Sigmoid colon (tissue), 7 donors: ENCODE measurements at places on chromosomes 4 and X.

DNA sequence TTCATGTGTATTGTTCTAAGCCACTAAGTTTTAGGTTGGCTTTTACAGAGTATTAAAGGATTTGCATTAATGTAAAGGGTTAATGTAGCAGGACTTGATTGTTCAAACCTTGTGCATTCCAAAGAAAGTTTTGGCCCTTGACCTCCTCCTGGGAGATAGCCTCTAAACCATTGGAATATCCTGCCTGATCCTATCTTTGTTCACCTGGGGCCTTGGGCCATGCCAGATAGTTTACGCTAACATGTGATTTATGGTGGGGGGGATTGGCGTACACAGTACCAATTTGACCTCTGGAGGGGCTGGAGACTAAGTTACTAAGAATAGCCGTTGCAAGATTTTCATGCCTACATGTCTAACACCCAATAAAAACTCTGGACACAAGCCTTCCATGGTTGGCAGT lies 1002.7 kb upstream of the PABPC4L start:
- DNase-seq: no peak
- no peaks in the 10 kb centered on the region for H3K4me1 ChIP-seq
- H3K36me3 ChIP-seq: no peaks in the 10 kb centered on the region
- H3K27ac ChIP-seq: no peak overlapping the region

- H3K36me3 ChIP-seq: no peaks in the 10 kb centered on the region
- no peak overlapping the region for H3K27ac ChIP-seq
- no peaks in the 10 kb centered on the region for H3K4me1 ChIP-seq
- no peak for DNase-seq
These were observed 24.8 kb downstream of the CPE start for GRCh38 chr4:165403637-165404036.

GRCh38 chr4:139022835-139023234 lies 7.3 kb downstream of the NOCT start:
- no peak overlapping the region for H3K4me3 ChIP-seq
- no peak overlapping the region for H3K27ac ChIP-seq
- no peaks in the 10 kb centered on the region for H3K27me3 ChIP-seq
- no peak for DNase-seq

DNA sequence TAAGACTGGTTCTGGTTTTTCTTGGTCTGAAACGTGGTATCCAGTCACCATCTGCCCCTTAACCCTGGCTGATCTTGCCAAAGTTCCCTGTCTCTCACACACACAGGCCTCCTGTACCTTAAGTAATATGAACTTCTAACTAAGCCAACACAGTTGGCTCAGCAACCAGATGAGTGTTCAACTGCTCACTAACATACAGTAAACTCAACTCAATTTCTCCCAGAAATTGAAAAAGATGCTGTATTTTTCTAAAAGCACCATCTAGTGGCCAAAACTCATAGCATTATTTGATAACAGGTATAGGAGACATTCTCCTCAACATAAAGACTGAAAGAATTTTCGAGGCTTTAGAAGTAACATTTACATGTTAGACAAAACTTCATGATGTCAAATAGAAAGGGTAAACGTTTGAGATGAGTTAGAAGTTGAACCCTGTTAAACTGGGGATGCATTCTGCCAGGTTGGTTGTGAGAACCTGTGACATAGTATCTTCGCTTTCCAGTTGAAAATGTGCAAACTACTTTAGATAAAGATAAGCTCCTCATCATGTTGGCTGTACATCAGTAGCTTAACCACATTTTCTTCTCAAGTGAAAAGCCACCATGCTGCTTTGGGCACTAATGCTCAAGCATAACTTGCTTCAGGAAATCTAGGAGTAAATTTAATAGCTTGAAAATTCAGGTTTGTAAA lies 31.2 kb downstream of the CCNI start:
- no peak for DNase-seq
- no peaks in the 10 kb centered on the region for H3K27me3 ChIP-seq
- no peaks in the 10 kb centered on the region for H3K4me1 ChIP-seq
- H3K36me3 ChIP-seq: no peaks in the 10 kb centered on the region

DNA sequence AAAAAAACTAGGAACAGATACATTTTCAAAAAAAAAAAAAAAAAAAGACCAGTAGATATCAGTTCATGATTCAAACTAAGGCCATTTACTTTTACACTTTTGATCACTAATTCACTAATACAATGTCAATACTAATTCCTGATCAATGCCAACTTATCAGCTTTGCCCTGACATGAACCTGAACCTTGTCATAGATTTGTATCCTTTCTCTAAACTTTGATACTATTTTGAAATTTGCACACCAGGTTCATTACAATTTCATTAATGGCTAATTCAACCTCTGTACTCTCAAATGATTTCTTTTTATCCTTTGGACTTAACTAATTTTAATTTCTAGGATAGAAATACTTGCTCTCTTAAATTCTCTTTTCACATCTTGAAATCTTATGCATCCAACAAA lies 37.7 kb downstream of the UGT2B7 start:
- no peak overlapping the region for H3K27ac ChIP-seq
- no peak for DNase-seq
- no peaks in the 10 kb centered on the region for H3K36me3 ChIP-seq
- H3K4me3 ChIP-seq: no peak overlapping the region
- no peaks in the 10 kb centered on the region for H3K27me3 ChIP-seq

DNA sequence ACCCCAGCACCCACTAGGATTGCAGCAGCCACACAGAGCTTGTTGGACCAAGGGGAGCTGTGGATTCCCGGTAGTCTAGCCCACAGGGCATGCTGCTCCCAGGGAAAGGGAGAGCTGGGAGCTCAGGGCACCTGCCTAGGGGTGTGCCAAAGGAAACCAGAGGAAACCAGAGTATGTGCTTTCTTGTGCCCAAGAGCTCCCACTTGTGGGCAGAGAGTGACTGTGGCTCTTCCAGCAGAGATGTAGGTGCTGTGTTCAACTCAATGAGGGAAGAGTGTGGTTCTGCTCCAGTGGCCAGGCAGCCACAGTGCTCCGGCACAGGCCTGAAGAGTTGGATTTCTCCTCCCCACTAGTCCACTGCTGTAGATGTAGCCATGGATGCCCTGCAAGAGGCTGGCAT lies 1050.0 kb upstream of the INTU start:
- H3K27ac ChIP-seq: no peak overlapping the region
- H3K27me3 ChIP-seq: no peaks in the 10 kb centered on the region
- no peaks in the 10 kb centered on the region for H3K36me3 ChIP-seq
- no peak overlapping the region for H3K4me3 ChIP-seq
- no peaks in the 10 kb centered on the region for H3K4me1 ChIP-seq

- DNase-seq: no peak
- peak overlapping the region; percentile 77 for H3K27ac ChIP-seq
- H3K27me3 ChIP-seq: no peaks in the 10 kb centered on the region
- H3K4me3 ChIP-seq: no peak overlapping the region
- no peaks in the 10 kb centered on the region for H3K36me3 ChIP-seq
These were observed 167.1 kb downstream of the MAML3 start for GRCh38 chr4:139986689-139987501.
